ENCODE measurements at places on chromosomes 11 and 22.
A peak's percentile ranks its signal among the peaks of the same experiment; 100 is the strongest.

DNA sequence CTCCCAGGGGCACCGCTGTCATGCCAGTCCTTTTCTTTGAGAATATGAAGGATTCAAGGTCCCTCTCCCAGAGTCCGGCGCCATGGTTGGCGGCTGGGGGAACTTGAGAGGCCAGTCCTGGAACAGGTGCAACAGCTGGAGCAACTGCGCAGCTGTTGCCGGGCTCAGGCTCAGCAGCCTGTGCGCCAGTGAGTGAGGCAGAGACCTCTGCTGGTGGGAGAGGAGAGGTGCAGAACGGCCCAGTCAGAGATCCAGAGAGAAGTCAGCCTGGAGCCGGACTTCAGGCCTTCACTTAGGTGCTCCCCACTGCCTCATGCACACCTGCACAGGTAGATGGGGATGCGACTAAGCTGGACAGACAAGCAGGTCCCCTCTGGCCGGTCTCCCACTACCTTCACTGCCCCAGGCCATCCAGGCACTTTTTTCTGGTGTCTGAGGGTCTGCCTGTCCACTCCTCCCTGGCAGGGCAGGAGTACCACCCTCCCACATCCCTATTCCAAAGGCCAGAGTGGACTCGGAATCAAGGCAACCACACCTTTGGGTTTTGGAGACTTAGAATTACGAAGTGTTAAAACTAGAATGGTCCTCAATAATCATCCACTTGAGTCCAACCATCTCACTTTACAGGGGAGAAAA lies 4.6 kb downstream of the CHRDL2 start:
- DNase-seq = no peak

DNA sequence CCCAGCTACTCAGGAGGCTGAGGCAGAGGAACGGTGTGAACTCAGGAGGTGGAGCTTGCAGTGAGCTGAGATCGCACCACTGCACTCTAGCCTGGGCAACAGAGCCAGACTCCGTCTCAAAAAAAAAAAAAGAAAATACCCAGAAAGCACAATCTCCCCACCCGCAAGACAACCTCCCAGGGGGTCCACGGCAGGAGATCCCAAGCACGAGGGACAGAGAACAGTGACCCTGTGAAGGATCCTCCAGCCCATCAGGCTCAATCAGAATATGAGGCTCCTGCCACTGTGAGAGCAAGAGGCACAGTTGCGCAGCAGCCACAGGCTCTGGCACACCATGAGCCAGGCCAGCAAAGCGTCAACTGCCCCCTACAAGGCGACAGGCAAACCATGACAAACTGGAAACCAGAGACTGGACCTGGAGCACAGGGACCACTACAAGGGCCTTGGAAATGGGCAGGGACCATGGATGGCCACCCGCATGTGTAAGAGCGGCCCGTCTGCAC lies 164.8 kb upstream of the GRK3 start:
- DNase-seq = no peak

- no peak for DNase-seq
These were observed 255.1 kb downstream of the CADM1 start for GRCh38 chr11:115249061-115249578.

DNA sequence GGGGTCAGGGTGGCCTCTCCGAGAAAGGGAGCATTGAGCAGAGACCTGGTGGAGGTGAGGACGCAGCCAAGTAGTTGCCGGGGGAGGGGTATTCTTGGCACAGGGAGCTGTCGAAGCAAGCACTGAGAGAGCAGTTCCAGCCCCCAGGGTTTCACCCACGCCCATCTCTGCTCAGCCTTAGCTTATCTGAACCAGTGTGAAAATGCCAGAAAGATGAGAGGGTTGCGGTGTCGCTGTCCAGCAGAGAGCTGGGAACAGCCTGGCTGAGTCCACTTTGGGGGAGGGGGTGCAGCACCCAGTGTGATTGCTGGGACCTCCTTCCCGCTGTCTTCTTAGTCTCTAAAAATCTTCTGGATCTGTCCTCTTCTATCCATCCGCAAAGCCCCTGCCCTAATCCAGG lies 123.3 kb upstream of the TBCEL start:
- no peak for DNase-seq

GRCh38 chr11:72433455-72434036 lies 785 bp downstream of the CLPB start:
- no peak for DNase-seq

- DNase-seq = no peak
These were observed 61.4 kb upstream of the MTMR2 start for GRCh38 chr11:95985174-95985808.

DNA sequence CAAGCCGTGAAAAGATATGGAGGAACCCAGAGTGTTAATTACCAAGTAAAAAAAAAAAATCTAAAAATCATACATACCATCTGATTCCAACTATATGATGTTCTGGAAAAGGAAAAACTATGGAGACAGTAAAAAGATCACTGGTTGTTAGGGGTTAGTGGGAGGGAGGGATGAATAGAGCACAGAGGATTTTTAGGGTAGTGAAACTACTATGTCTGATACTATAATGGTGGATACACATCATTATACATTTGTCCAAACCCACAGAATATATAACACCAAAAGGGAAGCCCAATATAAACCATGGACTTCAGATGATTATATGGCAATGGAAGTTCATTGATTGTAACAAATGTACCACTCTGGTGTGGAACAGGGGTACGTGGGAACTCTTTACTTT lies 74.1 kb downstream of the ENTHD1 start:
- DNase-seq = no peak

DNA sequence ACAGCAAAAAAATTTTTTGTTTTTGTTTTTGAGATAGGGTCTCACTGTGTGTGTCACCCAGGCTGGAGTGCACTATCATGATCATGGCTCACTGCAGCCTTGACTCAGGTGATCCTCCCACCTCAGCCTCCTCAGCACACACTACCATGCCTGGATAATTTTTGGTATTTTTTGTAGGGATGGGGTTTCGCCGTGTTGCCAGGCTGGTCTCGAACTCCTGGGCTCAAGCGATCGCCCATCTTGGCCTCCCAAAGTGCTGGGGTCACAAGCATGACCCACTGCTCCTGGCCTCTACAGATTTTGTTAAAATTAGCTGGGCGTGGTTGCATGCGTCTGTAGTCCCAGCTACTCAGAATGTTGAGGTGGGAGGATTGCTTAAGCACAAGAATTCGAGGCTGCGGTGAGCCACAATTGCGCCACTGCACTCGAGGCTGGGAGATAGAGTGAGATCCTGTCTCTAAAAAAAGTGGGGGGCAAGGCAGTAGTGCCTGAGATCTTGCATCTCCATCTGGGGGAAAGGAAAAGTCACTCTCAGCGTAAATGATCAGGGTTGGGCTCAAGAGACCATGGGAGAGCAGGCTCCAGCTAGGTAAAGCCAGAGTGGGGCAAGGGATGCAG lies 10.6 kb upstream of the DGKZ start:
- DNase-seq = no peak

DNA sequence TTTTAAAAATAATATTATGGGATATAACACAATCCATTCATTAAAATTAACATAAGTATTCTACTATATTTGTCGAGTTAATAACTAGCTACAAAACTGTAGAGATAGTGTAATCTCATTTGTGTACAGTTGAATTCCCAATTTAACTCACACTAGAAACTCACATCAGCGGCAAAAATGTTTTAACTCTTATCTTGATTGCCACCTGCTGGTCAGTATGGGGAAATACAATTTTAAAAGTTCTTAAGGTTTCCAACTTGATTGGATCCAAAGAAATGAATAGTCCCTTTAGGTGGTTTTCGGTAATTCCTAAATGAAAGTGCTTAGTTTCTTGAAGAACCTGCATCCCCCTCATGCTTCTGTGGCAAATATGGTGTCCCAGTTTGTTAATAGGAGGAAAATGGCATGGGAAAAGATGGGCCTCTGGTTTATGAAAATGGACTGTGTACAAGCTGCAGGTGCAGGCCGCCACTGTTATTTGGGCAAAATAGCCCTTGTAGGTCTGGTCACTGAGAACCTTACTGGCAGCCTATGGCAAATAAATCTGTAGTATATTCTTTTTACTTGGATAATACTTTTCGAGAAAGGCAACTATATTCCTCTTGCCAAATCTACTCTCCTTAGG lies 33.7 kb upstream of the SLC17A6 start:
- no peak for DNase-seq

- no peak for DNase-seq
These were observed 3.2 kb upstream of the PIWIL4 start for GRCh38 chr11:94563848-94564467.

DNA sequence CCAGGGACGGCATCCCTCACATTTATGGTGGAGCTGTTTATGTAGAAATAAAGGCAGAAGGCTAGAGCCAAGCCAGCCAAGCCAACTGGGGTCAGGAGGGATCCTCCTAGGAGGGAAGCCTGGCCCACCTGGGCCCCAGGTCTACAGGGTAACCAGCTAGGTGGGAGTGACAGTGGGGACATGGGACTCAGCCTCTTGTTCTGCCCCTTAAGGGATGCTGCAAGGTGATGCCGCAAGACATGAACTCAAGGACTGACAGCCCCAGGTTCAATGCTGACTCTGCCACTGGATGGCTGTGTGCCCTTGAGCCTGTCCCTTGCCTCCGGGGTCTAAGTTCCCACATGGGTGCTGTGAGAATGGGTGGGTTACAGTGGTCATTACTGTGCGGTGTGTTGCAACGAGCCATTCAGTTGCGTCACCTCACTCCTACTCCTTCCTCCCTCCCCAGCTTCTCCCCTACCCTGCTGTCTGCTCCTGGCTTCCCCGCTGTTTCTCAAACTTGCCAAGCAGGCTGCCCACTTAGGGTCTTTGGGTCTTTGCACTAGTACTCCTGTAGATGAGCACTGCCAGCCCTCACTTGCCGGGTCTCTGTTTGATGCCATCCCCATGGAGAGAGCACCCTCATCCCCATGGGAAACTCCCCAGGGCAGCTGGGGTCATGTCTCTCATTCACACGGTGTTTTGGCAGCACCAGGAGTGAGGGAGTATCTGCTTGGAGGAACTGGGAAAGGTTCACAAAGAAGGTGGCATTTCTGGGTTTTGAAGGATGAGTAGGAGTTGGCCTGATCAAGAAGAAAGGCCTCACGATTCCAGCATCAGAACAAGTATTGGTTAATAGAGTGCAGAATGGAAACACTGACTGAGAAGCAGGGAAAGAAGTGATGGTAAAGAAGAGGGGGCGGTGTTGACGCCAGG lies 43.0 kb upstream of the RTL6 start:
- peak; percentile 73 for DNase-seq

DNA sequence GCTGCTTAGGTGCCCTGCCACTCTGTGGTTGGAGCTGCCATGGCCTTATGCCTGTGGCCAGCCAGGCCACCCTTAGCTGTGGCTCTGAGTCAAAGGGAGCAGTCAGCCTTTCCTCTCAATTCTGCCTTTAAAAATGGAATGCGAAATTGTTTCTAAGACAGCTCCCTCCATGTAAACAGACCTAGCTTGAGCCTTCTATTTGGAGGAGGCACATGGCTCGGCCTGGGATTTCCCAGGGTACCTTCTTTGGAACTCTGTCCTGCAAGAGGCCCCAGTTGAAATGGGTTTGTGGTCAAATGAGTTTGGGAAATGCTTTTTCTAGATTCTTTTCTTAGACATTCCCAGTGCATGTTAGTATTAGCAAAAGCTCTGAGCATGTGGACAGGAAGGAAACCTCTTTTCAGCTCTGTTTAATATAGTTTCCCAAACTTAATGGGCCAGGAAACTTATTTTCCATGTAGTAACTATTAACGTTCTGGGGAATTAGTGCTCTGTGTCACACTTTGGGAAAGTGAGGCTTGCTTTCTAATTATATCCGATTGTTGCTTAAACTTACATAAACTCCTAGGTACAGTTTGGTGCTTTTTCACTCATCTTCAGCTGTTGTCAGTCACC lies 7.8 kb downstream of the PHOX2A start:
- DNase-seq = peak; percentile 37

DNA sequence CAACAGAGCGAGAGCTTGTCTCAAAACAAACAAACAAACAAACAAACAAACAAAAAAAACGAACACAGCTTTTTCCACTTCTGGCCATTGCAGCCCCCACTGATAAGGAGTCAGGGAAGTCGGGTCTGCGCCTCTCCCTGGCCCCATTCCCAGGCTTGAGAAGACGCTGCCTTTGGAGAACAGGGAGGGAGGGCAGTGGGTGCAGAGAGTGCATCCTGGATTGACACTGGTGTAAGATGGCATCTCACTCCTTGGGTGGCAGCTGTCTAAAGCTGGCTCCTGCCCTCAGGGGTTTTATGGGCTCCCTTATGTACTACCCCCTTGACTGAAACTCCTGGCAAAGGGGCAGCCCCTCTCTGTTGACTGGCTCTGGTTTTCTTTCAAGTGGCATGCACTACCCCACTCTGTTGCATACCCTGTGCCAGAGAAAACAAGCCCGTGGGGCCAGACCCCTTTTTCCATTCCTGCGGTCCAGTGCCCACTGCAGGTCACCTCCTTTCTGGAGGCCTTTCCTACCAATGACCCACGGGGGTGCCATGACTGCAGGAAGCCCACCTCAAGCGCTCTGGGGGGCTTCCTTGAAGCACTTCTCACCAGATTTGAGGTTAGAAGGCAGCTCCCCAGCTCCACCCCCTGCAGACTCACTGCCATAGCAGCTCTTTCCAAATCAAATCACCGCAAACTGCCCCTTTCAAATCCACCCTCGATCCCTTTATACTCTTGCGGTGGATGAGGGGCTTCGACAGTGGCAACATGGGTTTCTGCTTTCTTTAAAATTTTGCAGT lies 12.7 kb downstream of the DRAP1 start:
- DNase-seq = no peak

GRCh38 chr22:40613067-40613466 lies 23.5 kb downstream of the MRTFA start:
- DNase-seq = no peak

DNA sequence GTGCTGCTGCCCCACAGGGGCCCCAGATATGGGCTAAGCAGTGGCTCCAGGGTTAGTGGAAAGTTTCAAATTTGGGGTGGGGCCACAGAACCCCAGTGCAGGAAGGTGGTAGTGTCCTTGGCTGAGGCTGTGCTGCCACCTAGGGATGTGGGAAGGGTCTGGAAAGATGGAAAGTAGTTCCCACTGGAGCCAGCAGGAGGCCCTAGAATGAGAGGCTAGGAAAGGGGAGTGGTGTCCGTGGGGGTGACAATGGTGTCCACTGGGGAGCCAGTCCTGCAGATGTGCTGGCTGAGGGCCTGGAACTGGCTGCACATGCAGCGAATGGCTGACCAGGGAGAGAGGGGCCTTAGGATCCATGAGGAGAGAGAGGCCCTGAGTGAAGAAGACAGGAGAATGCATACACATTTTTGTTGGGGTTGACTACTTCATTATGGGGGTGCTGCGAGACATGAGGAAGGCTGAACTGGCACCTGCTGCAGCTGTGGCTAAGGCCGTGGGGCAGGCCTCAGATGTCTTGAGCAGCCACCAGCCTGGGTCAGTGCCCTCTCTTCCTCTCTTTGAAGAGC lies 21.1 kb downstream of the RFPL3 start:
- DNase-seq = no peak

- no peak for DNase-seq
These were observed 39.2 kb downstream of the PACS1 start for GRCh38 chr11:66109294-66109693.

GRCh38 chr11:72774499-72774898 lies 19.3 kb downstream of the STARD10 start:
- DNase-seq = no peak

GRCh38 chr22:38973289-38974169 lies 8.6 kb upstream of the APOBEC3B start:
- DNase-seq = no peak

Measured in mesenteric fat pad (tissue), 1 donor.